Activated CD8-positive, alpha-beta T cell treated with anti-CD3 and anti-CD28 coated beads, Interleukin-2, amount 10 ng/mL, durations not matched to agents 7 days and 5 days (primary cell): ENCODE measurements at places on chromosomes 2 and 18. TPM values are rescaled to one million over a fixed set of nuclear protein-coding genes. Genes with fewer than 3 reads are reported as not detected.

GRCh38 chr2:215657844-215658243 is 222.0 kb upstream of the FN1 start:
- H3K4me1 ChIP-seq, result no peaks in the 10 kb centered on the region
- H3K4me3 ChIP-seq, result no peak overlapping the region
- H3K36me3 ChIP-seq, result no peaks in the 10 kb centered on the region
- peaks cover 2% of the 10 kb centered on the region for H3K27me3 ChIP-seq

- H3K36me3 ChIP-seq, result no peaks in the 10 kb centered on the region
- DNase-seq, result no peak
- no peak overlapping the region for H3K27ac ChIP-seq
- H3K4me1 ChIP-seq, result no peaks in the 10 kb centered on the region
- no peak overlapping the region for H3K4me3 ChIP-seq
Observed at GRCh38 chr18:67222887-67223286, 293.6 kb downstream of the DSEL start.

- no peak overlapping the region for H3K27ac ChIP-seq
- no peak overlapping the region for H3K4me3 ChIP-seq
- peaks cover 16% of the 10 kb centered on the region for H3K27me3 ChIP-seq
Observed at GRCh38 chr2:64982311-64982857, 6.8 kb upstream of the SLC1A4 start.

DNA sequence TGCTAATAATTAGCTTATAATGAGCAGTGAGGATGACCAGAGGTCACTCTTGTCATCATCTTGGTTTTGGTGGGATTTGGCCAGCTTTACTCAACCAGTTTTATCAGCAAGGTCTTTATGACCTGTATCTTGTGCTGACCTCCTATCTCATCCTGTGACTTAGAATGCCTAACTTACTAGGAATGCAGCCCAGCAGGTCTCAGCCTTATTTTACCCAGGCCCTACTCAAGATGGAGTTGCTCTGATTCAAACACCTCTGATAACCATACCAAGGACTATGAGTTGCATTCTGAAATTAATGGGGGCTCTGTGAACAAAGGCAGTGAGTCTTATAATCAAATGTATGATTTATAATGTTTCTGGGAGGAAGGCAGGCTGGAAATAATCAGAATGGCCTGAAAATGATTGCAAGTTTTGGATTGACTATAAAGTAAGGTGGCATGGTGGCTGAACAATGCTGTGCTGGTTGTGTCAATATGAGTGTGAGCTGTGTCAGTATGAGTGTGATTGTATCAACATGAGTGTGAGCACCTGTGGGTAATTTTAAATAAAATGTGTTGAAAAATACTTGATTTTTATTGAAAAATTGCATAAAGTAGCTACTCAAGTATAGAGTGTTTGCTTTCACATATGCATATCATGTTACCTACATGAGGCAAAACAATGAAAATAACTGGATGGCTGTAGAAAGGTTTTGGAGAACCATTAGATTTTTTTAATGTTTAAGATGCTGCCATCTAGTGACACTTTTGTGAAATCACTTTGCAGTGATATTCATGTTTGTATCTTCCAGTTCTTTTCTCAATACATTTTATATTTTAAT is 103.0 kb downstream of the KYNU start:
- H3K4me1 ChIP-seq, result no peaks in the 10 kb centered on the region
- no peak overlapping the region for H3K27ac ChIP-seq
- H3K27me3 ChIP-seq, result peaks cover 8% of the 10 kb centered on the region
- DNase-seq, result no peak
- H3K4me3 ChIP-seq, result no peak overlapping the region

GRCh38 chr2:223019987-223020717 is 31.8 kb upstream of the KCNE4 start:
- no peaks in the 10 kb centered on the region for H3K27me3 ChIP-seq
- H3K36me3 ChIP-seq, result no peaks in the 10 kb centered on the region
- no peak for DNase-seq
- no peaks in the 10 kb centered on the region for H3K4me1 ChIP-seq
- no peak overlapping the region for H3K27ac ChIP-seq
- no peak overlapping the region for H3K4me3 ChIP-seq

GRCh38 chr2:74502720-74503505 is 3.5 kb upstream of the LBX2 start:
- H3K36me3 ChIP-seq, result peaks cover 43% of the 10 kb centered on the region
- peak overlapping the region; percentile 69 for H3K27ac ChIP-seq
- peak; percentile 69 for DNase-seq
- H3K4me1 ChIP-seq, result peaks cover 73% of the 10 kb centered on the region
- H3K4me3 ChIP-seq, result peak overlapping the region; percentile 79

Gene IL18R1
- 50.2 TPM for total RNA-seq

Gene KANSL3
- total RNA-seq, result 60.8 TPM

Gene PLEKHH2
- 0.57 TPM for total RNA-seq

Gene CABLES1
- 2.7 TPM for total RNA-seq

Gene HOXD9
- total RNA-seq, result not detected

Gene OR6B2
- total RNA-seq, result not detected

Gene RSAD2
- total RNA-seq, result 74.5 TPM

Gene IL36B
- total RNA-seq, result not detected
